NCI-H187 (cell line): ENCODE measurements at places on chromosomes 11 and 22.

DNA sequence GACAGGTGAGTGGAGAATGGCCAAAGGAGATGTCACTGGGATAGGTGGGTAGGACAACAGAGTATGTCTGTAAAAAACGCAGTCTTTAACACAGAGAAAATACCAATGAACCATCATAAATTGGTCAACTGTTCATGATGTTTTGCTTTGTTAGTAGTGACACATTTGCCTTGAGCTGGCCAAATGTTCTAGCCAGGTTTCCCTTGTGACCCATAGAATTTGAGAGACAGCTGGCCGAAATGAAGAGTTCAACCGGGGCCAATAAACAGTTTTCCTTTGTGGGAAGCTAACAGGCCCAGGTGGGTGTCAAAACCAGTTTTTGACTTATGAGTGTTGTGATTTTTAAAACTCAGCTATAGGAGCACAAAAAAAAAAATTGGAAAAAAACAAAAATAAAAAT is 116.6 kb upstream of the BID start:
- no peak for DNase-seq

GRCh38 chr11:6440906-6441358 is at the start of gene HPX:
Gene HPX, minus strand, starts transcription at chr11:6440987. Its CDS starts 24 bp downstream, at chr11:6440963.
- DNase-seq: no peak

- DNase-seq: no peak
Measured at GRCh38 chr11:74494916-74495315, 1.4 kb upstream of the LIPT2 start.

DNA sequence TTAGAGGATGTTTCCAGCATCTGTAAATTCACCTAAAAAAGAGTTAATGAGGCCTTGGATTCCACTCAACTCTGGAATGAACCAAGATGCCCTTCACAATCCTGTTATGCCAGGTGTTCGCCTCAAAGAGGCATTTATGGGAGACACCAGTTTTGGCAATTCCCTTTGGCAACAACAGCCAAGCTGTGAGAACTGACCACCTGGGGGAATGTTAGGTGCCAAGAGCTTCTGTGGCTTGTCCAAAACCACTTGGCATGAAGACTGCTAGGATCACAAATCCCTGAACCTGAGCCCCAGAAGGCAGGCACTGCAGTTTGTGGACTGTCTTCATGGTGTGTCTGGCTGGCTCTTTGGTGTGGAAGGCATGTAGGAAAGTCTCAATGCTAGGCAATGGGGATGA is 164.4 kb upstream of the BDNF start:
- no peak for DNase-seq

- no peak for DNase-seq
Measured at GRCh38 chr11:118699506-118700220, 20.2 kb upstream of the TREH start.

DNA sequence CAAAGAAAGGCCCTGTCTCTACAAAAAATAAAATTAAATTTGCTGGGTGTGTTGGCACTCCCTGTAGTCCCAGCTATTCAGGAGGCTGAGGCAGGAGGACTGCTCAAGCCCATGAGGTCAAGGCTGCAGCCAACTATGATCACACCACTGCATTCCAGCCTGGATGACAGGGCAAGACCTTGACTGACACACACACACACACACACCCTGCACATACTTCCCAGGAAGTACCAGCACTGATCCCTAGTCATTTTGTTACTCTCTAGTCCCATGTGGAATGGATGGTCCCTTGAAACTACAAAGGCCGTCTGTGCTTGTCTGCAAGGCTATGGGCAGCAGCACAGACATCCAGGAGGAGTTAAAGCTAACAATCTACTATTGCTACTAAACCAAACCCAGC is 59.7 kb upstream of the CYP2D6 start:
- DNase-seq: no peak
